ENCODE measurements at places on chromosomes 7 and 10.

DNA sequence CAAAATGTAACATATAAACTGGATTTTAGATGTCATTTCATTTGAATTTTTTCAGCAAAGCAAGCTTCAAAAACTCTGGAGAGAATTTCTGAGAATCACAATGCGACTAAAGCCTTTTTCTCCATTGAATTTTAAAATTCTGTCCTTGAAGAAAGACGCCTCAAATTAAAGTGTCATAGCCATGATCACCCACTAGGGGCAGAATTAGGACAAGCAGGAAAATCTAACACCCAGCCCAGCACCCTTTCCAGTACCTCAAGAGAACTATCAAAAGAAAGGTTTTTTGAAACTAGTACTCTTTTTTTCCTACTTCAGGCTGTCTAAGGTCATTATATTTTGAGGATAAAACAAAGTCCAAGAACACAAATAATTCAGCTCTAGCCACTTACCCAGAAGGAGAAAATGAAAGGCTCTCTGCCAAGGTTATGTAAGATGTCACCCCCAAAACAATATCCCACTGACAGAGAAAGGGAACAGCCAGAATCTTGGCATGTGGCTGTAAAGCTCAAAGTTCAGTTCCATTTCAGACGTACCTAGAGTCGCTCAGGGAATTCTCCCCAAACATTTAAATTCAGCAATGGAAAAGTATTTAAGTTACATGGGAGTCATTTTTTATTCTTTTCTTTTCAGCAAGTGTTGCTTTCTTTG, 299.4 kb downstream of the SNX13 start:
- no peak for DNase-seq

GRCh38 chr10:117248750-117249465, 8.0 kb downstream of the SLC18A2 start:
- DNase-seq = no peak

DNA sequence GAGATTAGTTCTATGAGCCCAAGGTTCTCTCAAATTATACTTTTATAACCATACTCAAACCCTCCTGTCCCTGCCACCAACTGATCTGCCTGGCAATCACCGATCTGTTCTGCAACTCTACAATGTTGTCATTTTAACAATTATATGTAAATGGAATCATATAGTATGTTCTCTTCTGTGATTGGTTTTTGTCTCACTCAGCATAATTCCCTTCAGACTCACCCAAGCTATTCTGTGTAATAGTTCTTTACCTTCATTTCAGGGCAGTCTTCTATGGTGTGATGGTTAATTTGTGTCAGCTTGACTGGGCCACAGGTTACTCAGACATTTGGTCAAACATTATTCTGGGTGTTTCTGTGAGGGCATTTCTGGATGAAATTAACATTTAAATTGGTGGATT, 181.9 kb upstream of the CXCL12 start:
- DNase-seq = no peak

- DNase-seq = peak; percentile 49
These were observed 569 bp downstream of the ZNF316 start for GRCh38 chr7:6637544-6638229.

DNA sequence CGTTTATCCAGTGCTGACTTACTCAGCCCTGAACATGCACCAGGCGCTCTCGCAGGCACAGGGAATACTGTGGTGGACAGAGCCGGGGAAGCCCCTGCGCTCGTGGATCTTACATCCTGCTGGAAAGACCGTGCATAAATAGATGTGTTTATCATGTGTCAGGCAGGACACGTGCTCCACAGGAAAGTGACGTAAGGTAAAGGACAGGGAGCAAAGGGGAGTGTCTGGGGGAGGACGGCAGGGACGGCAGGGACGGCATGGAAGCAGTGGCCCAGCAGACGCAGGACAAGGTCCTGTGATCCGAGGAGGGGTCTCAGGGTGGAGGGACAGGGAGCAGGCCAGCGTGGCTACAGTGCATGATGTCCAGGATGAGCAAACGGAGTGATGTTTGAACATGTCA, 410.5 kb downstream of the PAXIP1 start:
- DNase-seq = no peak

DNA sequence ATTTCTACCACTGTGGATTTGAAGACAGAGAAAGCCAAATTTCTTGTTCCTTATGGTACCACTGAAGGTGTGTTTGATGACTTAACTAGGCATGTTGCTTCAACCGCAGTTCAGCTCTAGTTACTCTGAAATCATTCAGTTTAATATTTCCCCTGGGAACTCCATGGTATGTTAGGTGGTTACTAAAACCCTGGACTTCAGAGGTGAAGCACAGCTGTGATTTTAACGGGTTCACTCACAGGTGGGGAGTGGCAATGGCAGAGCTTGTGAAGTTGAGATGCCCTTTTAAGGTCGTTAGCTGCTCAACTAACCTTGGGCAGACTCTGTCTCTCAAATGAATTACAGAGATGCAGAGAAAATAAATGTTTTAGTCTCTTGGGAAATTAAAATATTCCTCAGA, 163.6 kb upstream of the PHYHIPL start:
- no peak for DNase-seq

DNA sequence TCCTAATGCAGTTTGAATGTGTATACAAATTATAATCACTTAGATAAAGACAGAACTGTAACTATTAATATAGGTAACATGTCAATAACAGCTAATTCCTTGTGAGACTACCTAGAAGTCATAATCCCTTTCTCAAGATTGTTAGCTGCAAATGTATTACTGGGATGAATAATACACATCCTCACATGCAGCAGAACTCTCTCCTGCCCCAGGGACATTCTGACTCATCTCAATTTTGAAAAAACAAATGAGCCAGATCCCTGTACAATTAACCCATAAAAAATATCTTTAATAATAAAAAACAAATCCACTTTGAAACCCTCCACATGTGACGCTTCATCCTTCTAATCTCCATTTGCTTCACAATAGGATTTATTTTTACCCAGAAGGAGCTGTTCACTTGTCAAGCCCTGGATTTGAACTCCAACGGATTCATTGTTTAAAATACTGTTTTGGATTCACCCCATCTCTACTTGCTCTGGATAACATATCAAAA, 428.4 kb upstream of the TEX47 start:
- no peak for DNase-seq

GRCh38 chr10:104472957-104473745, 119.5 kb downstream of the CFAP58 start:
- DNase-seq = no peak

GRCh38 chr7:107785170-107785569, 17.9 kb downstream of the SLC26A3 start:
- no peak for DNase-seq

DNA sequence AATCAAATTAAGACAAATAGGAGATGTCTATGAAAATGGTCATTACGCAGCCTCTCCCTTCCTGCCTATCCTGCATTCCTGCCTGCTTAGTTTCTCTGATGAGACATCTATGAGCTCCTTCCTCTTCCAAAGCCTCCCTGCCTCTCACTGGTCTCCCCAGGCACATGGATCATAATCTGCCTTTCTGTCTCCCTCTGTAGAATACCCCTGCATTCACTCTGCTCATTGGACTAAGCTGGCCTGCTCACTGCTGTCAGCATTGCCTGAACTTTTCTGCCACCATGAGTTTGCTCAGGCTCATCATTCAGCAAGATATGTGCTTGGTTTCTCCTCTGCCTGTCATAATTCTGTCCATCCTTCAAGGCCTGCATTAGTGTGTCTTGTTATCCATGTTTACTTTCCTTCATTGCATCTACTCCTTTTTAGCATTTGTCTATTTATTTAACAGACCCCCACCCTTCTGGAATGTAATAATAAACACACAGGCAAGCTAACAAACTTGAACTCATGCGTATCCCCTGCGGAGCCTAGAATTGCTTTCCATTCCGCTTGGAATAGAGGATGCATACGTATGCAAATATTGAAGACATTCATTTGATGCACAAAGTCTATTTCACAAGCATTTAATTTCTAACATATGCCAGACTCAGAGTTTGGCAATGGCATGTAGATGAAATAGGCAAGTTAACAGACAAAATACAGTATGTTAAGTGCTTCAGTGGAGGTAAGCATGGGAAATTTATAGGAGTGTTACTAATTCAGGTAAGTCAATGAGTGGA, 88.3 kb downstream of the PTPRZ1 start:
- no peak for DNase-seq

GRCh38 chr10:5528989-5529701, 4.4 kb downstream of the CALML3 start:
- DNase-seq = no peak

- DNase-seq = no peak
These were observed 98.7 kb downstream of the CDK6 start for GRCh38 chr7:92737706-92738105.

GRCh38 chr10:121078672-121079102, 227.5 kb downstream of the WDR11 start:
- DNase-seq = no peak

GRCh38 chr7:17318146-17318545, 19.7 kb downstream of the AHR start:
- DNase-seq = no peak

DNA sequence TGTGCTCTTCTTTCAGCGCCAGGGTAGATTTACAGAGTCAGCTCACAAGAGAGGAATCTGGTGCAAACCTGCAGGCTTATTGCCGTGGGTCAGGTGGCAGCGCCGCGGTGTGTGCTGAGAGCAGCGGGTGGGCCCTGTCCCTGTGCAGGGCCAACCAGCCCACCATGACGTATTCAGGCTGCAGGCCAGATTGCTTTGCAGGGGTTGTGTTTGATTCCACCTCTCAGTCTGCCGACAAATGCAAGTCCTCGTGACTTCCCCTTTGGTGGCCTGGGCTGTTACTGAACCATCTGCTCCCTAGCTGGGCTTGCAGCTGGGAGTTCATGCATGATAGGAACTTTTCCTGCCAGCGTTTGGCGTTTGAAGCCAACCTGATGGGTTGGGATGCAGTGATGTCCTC, 66.7 kb upstream of the LEP start:
- DNase-seq = no peak

- DNase-seq = no peak
These were observed 39.9 kb upstream of the EMX2 start for GRCh38 chr10:117502421-117503243.

GRCh38 chr10:33087152-33087551, 129.1 kb upstream of the ITGB1 start:
- DNase-seq = no peak

DNA sequence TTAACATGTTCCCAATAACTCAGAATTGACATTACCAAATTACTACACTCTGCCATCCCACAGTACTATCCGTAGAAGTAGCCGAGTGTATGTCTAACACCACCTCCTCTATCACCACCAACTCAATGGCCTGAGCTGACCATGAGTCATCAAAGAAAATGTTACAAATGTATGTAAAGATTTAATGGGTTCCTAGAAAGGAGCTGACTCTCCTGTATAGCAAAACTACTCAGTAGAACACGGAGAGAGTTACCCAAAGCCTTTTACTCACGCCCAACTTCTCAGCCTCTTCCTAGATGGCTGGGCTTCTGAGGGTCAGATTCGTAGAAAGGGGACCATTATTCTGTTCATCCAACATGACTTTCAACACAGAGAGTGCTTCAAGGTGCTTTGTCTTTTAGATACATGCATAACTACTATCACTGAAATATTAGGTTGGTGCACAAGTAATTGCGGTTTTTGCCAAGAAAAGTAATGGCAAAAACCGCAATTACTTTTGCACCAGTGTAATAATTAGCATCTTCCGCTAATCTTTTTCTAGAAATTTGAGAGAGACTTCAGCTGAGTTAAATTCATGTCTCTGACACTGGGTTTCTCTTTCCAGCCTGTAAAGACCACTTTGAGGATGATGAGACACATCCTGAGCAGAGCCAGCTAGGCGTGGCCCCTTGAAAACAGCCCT, 24.0 kb upstream of the NANOS1 start:
- DNase-seq = no peak

GRCh38 chr10:94428766-94429707, 26.7 kb downstream of the TBC1D12 start:
- DNase-seq = no peak

GRCh38 chr10:53808677-53809372, 992.2 kb downstream of the PCDH15 start:
- DNase-seq = no peak

DNA sequence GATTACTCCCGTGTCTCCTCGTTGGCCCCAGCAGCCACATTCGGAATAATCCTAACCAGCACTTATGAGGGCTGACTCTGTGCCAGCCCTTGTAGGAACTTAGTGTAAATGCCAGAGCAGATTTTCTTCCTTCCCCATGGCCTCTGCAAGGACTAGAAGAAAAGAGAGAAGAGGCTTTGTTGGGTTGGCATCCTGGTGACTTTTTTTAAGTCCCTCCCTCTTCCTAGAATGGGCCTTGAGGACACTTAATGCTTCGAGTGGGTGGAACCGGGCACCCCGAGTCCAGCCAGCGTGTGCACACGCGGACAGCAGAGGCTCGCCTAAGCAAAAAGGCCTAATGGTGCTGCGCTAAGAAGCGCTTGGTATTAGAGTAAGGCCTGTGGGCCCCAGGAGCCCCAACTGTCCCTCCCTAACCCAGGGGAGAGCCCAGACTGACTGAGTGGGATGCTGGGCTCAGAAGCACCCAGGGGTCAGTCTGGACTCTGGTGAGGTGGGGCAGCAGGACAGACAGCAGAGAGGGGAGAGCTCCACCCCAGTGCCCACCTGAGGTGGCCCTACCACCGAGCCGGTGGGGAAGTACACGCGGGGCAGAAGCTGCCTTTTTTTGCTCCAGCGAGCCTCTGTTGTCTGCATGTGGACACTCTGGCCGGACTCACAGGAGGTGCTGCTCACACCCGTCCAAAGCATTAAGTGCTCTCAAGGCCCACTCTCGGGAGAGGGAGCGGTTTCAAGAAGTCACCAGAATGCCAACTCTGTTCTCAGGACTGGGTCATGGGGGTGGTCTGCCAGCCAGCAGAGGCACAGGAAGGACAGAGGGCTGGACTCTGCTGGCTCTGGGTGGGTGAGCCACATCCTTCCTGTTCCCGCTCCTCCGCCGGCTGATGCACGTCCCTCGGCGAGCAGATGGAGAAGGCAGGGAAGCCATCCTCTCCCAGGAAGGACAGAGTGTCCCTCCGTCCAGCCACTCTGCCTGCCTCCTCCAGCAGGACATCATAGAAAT, 12.5 kb downstream of the ITPRIP start:
- no peak for DNase-seq

GRCh38 chr7:148572067-148572522, 18.5 kb upstream of the C7orf33 start:
- no peak for DNase-seq

- DNase-seq = no peak
These were observed 219.2 kb upstream of the ZNF32 start for GRCh38 chr10:43867667-43868565.

DNA sequence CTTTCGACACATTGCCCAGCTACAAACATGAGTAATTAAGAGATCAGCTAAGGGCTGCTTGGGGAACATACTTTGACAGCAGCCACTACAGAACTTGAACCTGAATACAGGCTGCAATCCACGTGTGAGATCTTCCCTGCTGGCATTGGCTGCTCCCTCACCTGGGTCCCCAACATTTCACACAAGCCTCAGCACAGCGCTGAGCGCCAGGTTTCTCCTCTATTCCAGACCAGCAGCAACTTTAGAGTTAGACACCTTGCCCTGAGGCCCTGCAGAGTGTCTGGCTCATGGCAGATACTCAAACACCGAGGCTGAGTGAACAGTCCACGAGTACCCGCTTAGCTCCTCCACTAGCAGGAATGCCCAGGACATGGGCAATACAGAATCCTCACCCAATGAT, 1.3 kb upstream of the WIPF3 start:
- DNase-seq = no peak
